ENCODE measurements at places on chromosomes 5 and 9. TPM values are rescaled to one million over a fixed set of nuclear protein-coding genes. Genes with fewer than 3 reads are reported as not detected.

- H3K4me1 ChIP-seq: no peaks in the 10 kb centered on the region
- no peak overlapping the region for H3K27ac ChIP-seq
- H3K27me3 ChIP-seq: peaks cover 4% of the 10 kb centered on the region
- no peaks in the 10 kb centered on the region for H3K36me3 ChIP-seq
- no peak overlapping the region for H3K4me3 ChIP-seq
These were observed 13.0 kb downstream of the NREP start for GRCh38 chr5:111743988-111744387.

GRCh38 chr5:157443041-157443549, 16.9 kb upstream of the NIPAL4 start:
- no peak overlapping the region for H3K27ac ChIP-seq
- DNase-seq: no peak
- no peaks in the 10 kb centered on the region for H3K4me1 ChIP-seq
- H3K27me3 ChIP-seq: no peaks in the 10 kb centered on the region
- no peaks in the 10 kb centered on the region for H3K36me3 ChIP-seq
- H3K4me3 ChIP-seq: no peak overlapping the region

GRCh38 chr9:92860867-92861266, 17.0 kb downstream of the ZNF484 start:
- H3K27ac ChIP-seq: no peak overlapping the region
- H3K4me1 ChIP-seq: peaks cover 8% of the 10 kb centered on the region
- no peak for DNase-seq
- H3K4me3 ChIP-seq: no peak overlapping the region

DNA sequence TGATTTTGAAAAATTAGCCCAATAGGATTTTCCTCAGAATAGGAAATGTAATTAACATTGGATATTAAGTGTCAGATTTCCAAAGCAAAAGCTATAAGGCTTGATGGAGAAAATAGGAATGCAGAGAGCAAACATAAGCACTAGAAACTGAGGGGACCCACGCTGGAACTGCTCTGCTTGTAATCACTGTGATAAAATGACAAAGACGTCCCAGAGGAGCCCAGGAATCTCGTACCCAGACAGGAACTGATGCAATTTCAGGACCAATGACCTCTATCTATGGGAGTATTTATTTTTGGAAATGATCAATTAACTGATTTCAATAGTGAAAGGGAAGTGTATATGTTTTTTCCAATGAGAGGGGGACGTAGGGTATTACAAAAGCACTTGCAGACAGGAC, 714.5 kb upstream of the WWC1 start:
- DNase-seq: no peak
- no peak overlapping the region for H3K27ac ChIP-seq
- H3K4me1 ChIP-seq: no peaks in the 10 kb centered on the region
- H3K36me3 ChIP-seq: no peaks in the 10 kb centered on the region
- H3K27me3 ChIP-seq: no peaks in the 10 kb centered on the region

DNA sequence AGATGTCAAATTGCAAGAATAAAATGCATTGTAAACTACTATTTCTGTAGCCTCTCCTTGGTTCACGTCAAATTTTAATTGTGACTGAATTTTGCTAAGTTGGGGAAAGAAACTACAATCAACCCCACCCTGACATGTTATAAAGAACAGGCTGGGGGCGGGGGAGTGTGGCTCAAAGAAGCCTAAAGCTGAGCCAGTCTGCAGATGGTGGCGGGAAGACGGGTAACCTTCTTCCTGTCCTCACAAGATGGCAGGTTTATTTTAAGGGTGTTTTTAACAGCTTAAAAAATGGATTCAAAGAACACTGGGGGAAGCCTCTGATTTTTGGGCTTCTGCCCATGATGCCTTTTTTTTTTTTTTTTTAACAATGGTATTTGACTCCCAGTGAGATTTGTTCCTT, 68.5 kb upstream of the MELK start:
- H3K4me1 ChIP-seq: peaks cover 10% of the 10 kb centered on the region
- H3K4me3 ChIP-seq: no peak overlapping the region
- H3K27me3 ChIP-seq: no peaks in the 10 kb centered on the region
- H3K27ac ChIP-seq: no peak overlapping the region
- H3K36me3 ChIP-seq: no peaks in the 10 kb centered on the region

DNA sequence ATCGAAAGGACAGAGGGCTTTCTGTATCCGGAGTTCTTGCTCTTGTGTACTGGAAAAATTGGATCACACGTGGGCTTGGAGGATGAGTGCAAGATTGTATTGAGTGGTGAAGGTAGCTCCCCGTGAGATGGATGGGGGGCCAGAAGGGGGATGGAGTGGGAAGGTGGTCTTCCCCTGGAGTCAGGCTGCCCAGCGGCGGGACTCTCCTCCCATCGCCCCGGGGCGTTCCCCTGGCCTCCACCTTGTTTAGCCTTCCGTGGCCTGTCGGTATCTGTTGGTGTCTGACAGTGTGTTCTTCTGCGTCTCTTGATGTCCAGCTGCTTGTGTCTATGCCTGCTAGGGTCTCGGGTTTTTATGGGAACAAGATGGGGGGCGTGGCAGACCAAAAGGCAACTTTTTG, 54.6 kb upstream of the GABRA6 start:
- no peak for DNase-seq
- H3K4me1 ChIP-seq: no peaks in the 10 kb centered on the region
- H3K27ac ChIP-seq: no peak overlapping the region
- no peak overlapping the region for H3K4me3 ChIP-seq
- H3K36me3 ChIP-seq: no peaks in the 10 kb centered on the region

DNA sequence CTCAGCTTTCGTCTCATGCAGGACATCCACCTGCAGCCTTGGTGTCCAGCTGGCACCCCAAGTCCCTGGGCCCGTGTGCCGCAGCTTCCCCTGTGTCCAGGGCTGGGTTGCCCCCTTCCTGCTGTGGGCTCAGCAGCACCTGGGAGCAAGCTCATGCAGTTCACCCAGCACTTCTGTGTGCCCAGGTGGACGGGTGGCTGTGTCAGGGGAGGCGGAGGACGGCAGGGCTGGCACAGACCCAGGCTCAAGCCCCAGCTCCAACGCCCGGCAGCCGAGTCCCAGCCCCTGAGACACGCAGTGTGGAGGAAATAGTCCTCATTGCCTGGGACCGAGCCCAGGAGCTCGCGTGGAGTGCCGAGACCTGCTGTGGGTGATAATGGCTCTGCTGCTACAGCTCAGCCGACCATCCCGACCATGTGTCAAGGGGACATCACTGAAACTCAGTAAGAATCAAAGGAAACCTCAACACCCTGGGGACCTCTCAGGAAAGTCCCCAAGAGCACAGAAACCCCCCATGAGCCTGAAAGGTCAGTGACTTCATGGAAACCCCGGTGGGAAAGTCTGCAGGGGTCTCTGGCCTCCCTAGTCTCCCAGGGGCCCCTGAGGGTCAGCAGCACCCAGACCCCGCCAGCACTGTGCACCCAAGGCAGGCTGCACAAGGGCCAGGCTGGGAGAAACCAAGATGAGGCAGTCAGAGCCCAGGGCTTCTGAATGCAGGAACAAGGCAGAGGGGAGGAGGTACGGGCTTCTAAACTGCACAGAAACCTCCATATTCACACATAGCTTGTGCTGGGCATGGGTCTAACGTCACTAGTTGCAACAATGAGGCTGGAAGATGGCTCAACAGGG, 38.8 kb downstream of the LPCAT1 start:
- H3K4me1 ChIP-seq: no peaks in the 10 kb centered on the region
- no peak overlapping the region for H3K4me3 ChIP-seq
- no peak for DNase-seq
- H3K27ac ChIP-seq: no peak overlapping the region

DNA sequence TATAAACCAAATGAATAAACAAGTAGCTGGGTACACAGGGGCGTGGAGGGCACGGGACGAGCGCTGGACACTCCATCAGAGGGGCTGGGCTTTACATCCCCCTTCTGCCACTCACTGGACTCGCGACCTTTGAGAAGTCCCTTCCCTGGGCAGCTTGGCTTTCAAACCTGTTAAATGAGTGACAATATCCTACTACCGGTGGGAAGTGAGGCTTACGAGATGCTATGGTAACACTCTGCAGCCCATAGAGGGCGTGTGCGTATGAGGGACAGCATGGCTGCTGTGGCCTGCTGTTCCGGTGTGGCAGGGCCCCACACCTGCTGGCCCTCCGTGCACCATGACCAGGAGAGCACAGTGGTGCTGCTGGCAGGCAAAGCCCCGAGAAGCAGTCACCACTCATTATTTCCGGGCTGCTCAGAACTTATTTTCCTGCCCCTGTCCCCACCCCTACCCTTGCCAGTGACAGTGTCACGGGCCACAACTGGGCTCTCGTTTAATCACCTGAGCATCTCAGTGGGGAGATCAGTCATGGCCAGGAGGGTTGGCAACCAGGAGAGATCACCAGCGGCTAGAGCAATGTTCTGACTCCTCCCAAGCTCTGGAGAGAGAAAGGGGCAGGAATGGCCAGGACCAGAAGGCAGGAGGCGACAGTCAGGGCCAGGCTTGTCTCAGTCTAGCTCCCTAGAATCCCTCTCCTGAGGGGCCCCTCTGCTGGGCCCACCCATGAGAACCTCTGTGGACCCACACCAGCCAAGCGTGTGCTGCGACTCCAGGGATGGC, 10.5 kb downstream of the CLTB start:
- no peak overlapping the region for H3K4me3 ChIP-seq
- no peak for DNase-seq
- peaks cover 3% of the 10 kb centered on the region for H3K36me3 ChIP-seq
- no peaks in the 10 kb centered on the region for H3K27me3 ChIP-seq

DNA sequence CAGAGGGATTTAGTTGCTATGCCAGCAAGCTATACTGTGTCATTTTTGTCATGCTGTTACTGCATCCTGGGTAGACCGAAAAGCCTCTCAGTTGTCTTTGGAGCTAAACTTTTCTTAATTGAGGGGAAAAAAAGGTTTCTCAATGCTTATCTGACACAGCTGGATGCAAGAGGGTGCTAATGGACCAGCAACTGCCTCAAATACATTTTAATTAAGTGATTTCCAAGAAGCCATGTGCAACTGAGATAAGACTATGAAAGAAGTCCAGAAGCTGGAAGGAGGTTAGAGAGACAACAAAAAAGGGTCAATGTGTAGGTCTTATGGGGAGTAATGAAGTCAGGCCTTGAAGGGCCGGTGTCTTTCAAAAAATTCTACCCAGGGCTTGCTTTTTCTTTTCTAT, 465.7 kb upstream of the DMAC1 start:
- no peaks in the 10 kb centered on the region for H3K4me1 ChIP-seq
- no peak overlapping the region for H3K4me3 ChIP-seq
- no peaks in the 10 kb centered on the region for H3K27me3 ChIP-seq
- no peaks in the 10 kb centered on the region for H3K36me3 ChIP-seq
- DNase-seq: no peak
- H3K27ac ChIP-seq: no peak overlapping the region

- no peaks in the 10 kb centered on the region for H3K27me3 ChIP-seq
- H3K4me1 ChIP-seq: no peaks in the 10 kb centered on the region
- no peak overlapping the region for H3K27ac ChIP-seq
- H3K4me3 ChIP-seq: no peak overlapping the region
- DNase-seq: no peak
- H3K36me3 ChIP-seq: no peaks in the 10 kb centered on the region
These were observed 21.8 kb upstream of the BARX1 start for GRCh38 chr9:93976973-93977372.

GRCh38 chr5:113232221-113232620, 202.6 kb downstream of the TSSK1B start:
- no peaks in the 10 kb centered on the region for H3K27me3 ChIP-seq
- H3K27ac ChIP-seq: no peak overlapping the region
- DNase-seq: no peak

DNA sequence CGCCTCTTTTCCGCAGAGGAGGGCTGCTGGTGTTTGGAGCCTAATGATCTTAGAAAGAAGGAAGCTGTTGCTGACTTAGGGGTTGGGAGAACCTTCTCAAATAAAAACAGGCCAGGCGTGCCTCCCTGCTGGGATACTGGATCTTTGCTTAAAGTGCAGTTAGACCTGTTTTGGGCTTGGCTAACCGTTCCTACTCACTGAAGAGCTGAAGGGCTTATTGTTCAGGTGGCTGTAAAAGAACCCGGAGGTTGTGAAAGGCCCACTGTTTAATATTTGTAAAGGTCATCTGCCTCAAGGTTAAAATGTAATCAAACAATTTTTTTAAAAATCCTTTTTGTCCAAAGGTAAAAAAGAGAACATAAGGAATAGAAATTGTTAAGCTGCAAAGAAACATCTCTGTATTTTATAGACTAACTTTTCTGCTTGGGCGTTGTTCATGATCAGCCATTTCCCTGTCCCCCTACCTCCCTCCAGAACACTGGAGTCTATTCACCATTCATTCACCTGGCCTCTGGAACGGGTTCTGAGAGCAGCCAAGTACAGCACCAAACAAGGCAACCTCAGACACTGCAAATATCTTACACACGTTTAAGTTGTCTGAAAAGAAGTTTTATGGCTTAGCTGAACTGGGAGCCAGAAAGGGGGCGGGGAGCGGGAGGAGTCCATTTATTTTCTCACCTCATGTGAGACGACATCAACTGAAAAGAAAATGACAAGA, 18.6 kb upstream of the MTMR12 start:
- no peaks in the 10 kb centered on the region for H3K27me3 ChIP-seq
- no peaks in the 10 kb centered on the region for H3K36me3 ChIP-seq

- no peak overlapping the region for H3K4me3 ChIP-seq
These were observed 56.5 kb downstream of the GPR107 start for GRCh38 chr9:130110166-130110565.

GRCh38 chr9:97389249-97389648, 22.6 kb upstream of the TDRD7 start:
- H3K27me3 ChIP-seq: no peaks in the 10 kb centered on the region
- no peak overlapping the region for H3K27ac ChIP-seq
- no peak for DNase-seq
- H3K4me1 ChIP-seq: peaks cover 5% of the 10 kb centered on the region
- H3K4me3 ChIP-seq: no peak overlapping the region

DNA sequence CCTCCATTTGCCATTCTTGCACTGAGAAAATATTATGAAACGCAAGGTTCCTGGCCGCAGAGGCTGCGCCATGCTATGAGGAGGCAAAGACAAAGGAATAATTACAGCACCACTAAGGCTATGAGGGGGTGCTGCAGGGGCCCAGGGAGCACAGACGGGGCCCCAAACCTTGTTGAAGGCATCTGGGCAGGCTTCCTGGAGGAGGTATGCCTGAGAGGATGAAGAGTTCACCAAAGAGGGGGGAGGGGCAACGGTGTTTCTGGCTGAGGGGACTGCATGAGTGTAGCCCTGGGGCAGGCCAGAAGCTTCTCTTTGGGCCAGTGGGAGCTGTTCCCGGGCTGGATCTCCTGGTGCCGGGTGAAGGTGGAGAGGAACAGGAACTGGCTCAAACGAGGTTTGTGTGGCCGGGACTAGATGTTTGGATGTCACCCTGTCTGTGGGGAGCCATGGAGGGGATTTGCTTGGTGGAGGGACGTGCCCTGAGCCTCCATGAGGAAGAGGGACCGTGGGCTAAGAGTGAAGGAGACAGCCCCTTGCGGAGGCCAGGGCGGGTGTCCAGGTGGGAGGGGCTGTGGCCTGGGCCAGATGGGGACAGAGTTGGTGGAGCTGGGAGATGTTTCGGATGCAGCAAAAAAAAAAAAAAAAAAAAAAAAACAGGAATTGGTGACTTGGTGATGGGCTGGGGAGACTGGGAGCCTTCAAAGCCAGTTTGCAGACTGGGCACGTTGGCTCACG, 28.2 kb downstream of the PTGES start:
- no peak overlapping the region for H3K4me3 ChIP-seq
- H3K36me3 ChIP-seq: no peaks in the 10 kb centered on the region
- H3K27me3 ChIP-seq: no peaks in the 10 kb centered on the region
- H3K27ac ChIP-seq: no peak overlapping the region

GRCh38 chr5:14716755-14717752, 52.5 kb downstream of the OTULIN start:
- peaks cover 14% of the 10 kb centered on the region for H3K4me1 ChIP-seq
- no peak overlapping the region for H3K27ac ChIP-seq
- no peaks in the 10 kb centered on the region for H3K27me3 ChIP-seq
- peaks cover 22% of the 10 kb centered on the region for H3K36me3 ChIP-seq
- DNase-seq: no peak
- no peak overlapping the region for H3K4me3 ChIP-seq

ISL1 gene
- not detected for total RNA-seq

WWC1 gene
- 1.8 TPM for total RNA-seq

LVRN gene
- not detected for total RNA-seq

POU5F2 gene
- total RNA-seq: 0.49 TPM

DNAJB5 gene
- 3.7 TPM for total RNA-seq

SLC44A1 gene
- total RNA-seq: 7.8 TPM

SCGB3A2 gene
- not detected for total RNA-seq

Data from CD8-positive, alpha-beta memory T cell (primary cell).